GM12865 (cell line): ENCODE measurements at places on chromosomes 4 and X.

DNA sequence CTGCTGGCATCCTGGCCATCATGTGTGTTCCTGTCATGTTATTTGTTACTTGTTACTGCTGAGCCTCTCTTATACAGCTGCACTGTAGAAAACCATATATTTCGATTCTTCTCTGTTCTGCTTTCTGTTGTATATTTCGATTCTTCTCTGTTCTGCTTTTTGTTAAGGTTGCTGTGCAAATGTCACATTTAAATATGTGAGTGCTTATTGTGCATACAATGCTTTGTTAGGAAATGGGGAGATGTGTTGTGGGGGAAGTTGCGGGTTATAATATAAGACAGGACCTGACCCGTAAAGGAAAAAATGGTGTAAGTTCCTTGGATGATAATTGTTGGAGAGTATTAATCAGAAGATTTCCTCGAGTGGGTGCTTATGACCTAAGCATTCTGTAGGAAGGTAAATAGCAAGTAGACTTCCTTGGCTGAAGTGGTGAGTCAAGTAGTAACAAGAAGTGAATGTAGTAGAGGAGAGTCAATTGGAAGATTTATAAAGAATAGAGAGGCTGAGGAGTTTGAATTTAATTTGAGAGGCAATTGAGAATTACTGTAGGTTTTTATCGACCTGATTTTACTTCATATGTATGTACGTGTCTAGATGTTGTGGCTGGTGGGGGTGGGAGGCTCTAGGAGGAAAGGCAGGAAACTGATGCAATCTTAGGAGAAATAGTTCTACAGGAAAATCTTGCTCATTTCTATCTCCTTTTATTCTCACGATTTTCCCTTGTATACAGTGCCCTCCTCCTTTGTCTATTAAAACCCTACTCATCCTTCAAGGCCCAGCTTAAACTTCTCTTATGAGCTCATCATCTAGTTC is 8.5 kb downstream of the OGT start:
- peak; percentile 56 for DNase-seq

DNA sequence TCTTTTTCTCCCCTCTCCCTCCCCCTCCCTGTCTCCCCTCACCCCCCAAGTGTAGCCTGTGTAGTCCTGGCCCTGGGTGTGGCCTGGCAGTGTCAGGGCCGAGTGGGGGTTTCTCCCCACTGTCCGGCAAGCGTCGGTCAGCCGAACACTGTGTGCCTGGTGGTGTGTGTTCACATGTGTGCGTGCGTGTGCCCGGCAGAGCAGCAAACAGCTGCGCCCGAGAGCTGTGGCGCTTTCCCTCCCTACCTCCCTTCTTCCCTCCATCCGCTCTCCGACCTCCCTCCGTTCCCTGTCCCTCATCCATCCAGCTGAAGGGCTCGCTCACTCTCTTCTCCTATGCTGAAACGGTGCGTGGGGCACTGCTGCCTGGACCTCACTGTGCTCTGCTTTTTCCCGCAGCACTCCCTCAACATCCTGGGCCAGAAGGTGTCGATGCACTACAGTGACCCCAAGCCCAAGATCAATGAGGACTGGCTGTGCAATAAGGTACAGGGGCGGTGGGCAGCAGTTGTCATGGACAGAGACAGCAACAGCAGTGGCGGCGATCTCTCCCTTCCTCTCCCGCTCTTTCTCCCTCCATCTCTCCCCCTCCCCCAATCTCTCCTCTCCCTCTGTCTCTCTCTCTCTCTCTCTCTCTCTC is 17.4 kb upstream of the UBA1 start:
- no peak for DNase-seq

- no peak for DNase-seq
Observed at GRCh38 chr4:151717314-151717713, 43.5 kb downstream of the GATB start.

DNA sequence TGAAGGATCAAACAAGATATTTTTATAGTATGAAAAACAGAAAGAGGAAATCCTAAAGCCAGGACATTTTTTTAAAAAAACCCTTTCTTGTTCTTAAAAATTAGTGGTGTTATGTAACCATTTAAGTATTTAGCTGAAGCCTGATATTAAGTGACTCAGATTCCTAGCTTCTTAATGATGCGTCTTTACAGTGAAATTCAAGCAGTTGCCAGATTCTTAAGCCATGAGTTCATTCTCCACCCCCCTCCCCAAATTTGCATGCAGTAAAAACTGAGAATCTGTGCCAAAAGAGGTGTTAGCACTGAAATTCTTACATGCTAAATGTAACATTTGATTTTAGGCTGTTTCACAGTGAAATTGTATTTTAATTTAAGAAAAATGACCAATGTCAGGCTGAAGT is 180.8 kb downstream of the RAPGEF2 start:
- DNase-seq, result no peak

DNA sequence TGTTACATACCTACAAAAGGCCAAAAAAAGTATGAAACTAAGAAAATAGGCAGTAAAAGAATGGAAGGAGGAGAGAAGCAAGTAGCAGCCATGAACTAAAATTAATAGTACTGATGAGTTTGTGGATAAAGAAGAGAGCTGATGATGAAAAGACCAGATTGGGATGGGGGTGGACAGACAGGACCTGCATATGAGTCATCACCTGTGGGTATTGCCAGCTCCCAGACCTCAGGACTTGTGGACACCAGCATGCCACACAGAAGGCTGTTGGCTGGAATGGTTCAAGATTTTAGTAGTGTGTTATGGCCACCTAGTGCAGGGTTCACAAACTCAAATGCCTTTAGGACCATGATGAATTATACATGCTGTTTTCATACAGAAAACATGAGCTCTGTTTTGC is 58.9 kb downstream of the ARX start:
- DNase-seq, result no peak

DNA sequence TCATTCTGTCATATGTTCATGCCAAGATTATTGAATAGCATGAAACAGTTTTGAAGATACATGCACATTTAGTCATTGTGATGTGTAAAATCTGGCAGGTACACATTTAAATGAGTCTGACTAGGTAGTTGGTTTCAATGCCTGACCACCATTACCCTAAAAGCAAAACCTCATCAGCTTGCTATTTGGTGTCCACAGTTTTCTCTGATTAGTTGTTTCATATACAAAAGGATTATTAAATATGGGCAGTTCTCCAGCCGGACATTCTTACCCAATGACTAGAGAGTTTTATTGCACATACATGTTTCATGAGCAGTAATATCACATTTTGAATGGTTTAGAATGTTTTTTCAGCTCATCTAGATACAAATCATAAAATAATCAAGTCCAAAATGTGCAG is 23.7 kb downstream of the DCHS2 start:
- no peak for DNase-seq

DNA sequence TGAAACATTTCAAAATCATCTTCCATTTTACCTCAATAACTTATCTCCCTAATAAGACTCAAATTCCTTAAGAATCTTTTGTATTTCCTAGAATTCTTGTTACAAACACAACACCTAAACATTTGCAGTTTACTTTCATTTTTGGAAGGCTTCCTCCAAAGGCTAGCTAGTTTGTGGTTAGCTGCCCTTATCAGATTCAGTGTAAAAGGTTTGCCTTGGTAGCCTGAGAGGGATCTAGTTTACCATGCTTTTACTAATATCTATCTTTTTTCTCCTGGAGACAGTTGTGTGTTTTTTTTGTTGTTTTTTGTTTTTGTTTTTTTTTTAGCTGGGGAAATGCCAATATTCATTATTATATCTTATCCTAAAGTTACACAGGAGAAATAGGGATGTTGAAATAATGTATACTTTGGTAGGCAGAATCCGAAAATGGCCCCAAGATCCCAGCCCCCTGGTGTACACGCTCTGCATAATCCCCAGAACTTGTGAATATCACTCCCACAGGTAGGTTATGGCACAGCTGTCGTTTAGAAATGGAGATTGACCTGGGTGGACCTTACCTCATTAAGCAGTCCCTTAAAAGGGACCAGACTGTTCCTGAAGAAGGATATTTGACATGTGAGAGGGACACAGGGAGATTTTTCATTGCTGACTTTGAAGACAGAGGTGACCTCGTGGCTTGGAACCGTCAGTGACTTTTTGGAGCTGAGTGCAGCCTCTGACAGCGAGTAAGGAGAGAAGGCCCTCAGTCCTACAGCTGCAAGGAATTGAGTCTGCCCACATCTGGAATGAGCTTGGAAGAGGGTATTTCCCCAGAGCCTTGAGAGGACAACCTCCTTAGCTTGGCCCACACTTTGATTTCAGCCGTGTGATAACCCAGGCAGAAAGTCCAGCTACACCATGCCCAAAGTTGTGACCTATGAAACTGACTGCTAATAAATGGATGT is 33.4 kb downstream of the SEPTIN11 start:
- no peak for DNase-seq

DNA sequence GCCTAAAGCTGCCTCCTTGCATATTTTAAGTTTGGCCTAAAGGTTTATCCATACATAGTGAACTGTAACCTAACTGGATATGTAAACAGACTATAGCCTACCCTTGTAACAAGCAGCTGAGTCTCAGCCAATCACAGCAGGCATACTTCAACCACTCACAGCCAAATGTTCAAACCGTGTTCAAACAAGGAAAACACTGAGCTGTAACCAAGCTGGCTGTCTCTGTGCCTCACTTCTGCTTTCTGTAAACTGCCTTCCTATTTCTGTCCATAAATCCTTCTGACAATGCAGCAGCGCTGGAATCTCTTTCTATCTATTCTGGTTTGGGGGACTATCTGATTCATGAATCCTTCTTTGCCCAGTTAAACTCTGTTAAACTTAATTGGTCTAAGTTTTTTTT is 16.4 kb downstream of the DSPP start:
- peak; percentile 2 for DNase-seq

DNA sequence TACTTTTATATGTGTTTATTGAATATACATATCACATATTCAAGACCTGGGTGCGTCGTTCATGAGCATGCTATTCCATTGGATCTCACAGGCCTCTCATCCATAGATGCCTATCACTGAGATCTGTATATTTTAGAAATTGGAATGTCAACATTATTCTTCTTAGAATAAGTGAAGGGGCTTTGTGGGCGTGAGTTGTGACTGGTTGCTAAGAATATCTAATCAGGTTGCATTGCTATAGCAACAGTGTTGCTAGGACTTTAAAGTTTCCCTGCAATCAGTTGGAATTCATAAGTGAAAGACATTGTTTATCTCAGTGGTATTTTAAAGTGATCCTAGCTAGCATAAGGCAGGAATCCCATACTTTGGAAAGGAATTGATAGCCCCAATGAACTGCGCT is 36.7 kb upstream of the ANK2 start:
- DNase-seq, result no peak

- DNase-seq, result no peak
Observed at GRCh38 chr4:110198049-110198434, 373 bp downstream of the ELOVL6 start.

GRCh38 chrX:39809331-39809730 is 288.4 kb downstream of the BCOR start:
- no peak for DNase-seq

DNA sequence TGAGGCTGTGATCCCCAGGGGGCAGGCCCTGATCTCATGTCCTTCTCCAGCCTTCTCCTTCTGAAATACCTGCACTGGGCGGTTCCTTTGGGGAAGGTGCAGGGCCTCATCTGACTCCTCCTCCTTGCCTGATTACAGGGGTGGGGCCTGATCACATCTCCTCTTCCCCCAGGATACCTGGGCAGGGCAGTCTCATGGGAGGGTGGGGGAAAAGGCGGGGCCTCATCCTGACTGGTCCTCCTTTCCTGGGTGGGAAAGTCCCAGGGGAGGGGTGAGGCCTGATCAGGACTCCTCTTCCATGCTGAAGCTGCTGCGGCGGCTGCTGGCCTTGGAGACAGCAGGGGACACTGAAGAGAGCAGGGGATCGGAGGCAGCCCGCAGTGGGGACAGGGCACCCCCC is 13.3 kb downstream of the TFE3 start:
- DNase-seq, result no peak

GRCh38 chr4:141502755-141503154 is 133.6 kb upstream of the IL15 start:
- DNase-seq, result no peak

DNA sequence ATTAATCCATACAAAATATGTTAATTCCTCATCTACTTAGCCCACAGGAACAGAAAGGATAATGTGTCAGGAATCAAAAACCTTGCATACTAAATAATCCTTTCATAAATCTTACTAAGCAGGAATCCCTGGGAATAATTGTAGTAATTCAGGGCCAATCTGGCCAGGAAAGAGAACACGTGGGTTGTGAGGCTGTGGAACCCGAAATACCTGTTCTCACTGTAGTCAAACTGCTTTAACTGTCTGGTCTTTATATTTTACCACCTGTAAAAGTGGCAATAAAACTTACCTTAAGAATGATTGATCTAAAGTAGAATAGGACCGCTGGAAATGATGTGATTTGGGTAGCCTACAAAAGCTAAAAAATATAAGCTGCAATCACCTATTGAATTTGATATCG is 1620.9 kb downstream of the STIM2 start:
- DNase-seq, result no peak

GRCh38 chr4:8079031-8079885 is 79.4 kb downstream of the ABLIM2 start:
- no peak for DNase-seq

DNA sequence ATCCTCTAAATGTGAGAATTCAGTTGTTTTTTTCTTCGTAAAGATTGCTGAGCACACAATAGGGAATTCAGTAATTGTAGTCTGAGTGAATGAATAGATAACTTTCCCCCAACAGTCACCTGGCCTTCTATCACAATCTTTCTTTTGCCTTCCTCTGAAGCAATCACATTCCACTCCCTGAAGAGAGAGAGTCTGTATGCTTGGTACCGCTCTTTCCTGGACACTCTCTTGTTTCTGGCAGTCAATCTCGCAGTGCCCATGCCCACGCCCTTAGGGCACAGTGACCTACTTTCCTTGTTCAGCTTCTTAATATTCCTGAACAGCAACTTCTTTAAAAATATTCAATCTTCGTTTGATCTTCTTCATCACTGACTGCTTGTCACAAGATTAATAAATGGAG is 255.9 kb downstream of the ADAMTS3 start:
- DNase-seq, result no peak

DNA sequence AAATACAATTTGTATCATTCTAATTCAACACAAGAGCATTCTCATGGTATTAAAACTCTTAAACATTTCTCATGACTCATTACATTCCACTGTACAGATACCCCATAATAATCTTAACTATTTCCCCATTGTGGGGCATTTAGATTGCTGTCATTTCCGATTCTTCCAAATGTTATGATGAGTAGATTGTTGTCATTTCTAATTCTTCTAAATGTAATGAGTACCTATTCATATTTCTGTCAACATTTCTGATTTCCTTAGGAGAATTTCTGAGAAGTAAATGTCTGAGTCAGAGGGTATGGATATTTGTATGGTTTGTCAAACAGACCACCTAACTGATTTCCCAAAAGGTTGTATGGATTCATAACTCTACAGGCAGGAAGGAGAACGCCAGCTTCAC is 8.3 kb downstream of the S100G start:
- no peak for DNase-seq
